Psoas muscle (tissue), 8 donors: ENCODE measurements at places on chromosomes 12 and 14.

GRCh38 chr14:45877981-45878380, 625.0 kb upstream of the MIS18BP1 start:
- no peak for DNase-seq

GRCh38 chr14:57295239-57295638, 26.5 kb downstream of the AP5M1 start:
- DNase-seq, result no peak

DNA sequence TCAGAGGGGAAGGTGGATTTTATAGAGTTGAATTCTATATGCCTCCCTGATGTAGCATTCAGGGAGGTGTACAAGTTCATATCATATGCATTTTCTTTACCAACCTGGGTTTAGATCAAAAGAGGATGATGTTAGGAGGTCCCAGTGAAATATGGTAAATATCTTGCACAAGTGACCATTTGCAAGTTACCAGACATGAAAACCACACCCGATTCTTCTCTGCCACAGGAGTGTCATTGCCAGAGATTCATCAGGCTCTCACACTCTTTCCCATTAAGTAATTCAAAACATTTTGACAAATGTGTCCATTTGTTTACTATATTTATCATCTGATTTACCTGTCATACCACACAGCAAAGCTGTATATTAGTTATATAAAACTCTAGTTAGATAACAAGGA, 44.0 kb downstream of the VCPKMT start:
- no peak for DNase-seq

- no peak for DNase-seq
Measured at GRCh38 chr14:43204816-43205215, 1302.3 kb downstream of the FSCB start.

GRCh38 chr14:69287098-69288010, 27.4 kb downstream of the GALNT16 start:
- DNase-seq, result no peak

- no peak for DNase-seq
Measured at GRCh38 chr14:94486883-94487282, 10.9 kb upstream of the SERPINA9 start.

DNA sequence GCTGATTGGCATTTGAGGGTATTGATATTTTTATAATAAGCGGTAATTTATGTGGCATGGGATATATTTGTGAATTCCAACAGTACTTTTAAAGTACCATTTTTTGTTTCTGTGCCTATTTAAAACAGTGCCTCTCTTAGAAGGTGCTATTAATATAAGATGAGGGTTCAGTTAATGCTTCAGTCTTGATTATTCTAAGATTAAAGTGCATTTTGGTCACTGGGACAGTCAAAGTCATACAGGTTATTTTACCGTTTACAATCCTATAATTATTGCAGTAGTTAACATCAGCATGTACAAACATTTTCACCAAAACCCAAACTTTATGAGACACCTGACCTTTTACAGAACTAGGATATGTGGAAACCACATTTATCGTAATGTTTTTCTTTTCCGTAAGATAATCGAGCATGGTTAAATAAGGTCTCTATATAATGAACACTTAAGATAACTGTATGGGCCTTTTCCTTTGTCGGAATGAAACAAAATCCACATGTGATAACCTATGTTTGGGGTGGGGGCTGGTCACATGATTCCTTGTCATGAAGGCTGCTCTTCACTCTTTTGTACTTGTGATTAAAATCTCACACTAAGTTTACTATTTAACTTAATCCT, 37.7 kb upstream of the DNM1L start:
- no peak for DNase-seq

DNA sequence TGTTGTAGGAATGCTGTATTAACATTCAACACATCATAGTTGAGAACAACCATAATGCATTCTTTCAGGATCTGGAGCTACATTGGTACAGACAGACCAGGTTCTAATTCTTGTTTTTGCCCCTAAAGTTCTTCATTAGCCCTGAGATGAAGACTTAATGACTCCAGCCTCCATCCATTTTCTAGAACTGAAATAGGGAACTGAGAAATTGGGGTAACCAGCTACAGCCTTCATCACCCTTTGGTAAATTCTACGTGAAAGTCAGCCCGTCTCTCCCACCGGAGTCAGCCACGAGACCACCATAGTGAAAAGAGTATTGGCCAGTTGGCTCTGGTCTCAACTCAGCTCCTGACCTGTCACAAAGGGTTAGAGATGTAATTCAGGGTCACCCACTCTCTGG, 164.0 kb downstream of the NUAK1 start:
- no peak for DNase-seq

- DNase-seq, result no peak
Measured at GRCh38 chr14:58129208-58129607, 22.8 kb downstream of the ARMH4 start.

GRCh38 chr12:20963762-20964161, 153.3 kb downstream of the SLCO1B3 start:
- no peak for DNase-seq

GRCh38 chr12:29255042-29255441, 106.0 kb downstream of the FAR2 start:
- DNase-seq, result no peak

GRCh38 chr12:88924162-88924561, 343.9 kb upstream of the KITLG start:
- DNase-seq, result no peak

DNA sequence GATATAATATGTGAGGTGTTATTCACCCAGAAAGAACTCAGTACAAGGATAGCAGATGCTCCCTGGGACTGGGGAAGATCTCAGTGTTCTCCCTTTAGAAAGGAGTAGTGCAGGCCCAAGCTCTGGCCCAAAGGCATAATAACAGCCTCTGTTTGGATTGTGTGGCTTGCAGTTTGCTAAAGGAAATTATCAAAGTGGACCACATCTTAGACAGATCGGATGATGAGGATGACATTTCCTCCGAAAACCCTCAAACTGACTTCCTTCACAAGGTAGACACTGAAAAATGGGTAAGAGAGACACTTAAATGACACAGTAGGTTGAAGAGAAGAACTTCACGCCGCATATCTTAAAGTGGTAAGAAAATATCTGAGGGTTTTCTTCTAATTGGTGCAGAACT, 26.1 kb downstream of the SMCO2 start:
- no peak for DNase-seq
